ENCODE measurements at places on chromosomes 5 and 9. TPM values are rescaled to one million over a fixed set of nuclear protein-coding genes. Genes with fewer than 3 reads are reported as not detected.

DNA sequence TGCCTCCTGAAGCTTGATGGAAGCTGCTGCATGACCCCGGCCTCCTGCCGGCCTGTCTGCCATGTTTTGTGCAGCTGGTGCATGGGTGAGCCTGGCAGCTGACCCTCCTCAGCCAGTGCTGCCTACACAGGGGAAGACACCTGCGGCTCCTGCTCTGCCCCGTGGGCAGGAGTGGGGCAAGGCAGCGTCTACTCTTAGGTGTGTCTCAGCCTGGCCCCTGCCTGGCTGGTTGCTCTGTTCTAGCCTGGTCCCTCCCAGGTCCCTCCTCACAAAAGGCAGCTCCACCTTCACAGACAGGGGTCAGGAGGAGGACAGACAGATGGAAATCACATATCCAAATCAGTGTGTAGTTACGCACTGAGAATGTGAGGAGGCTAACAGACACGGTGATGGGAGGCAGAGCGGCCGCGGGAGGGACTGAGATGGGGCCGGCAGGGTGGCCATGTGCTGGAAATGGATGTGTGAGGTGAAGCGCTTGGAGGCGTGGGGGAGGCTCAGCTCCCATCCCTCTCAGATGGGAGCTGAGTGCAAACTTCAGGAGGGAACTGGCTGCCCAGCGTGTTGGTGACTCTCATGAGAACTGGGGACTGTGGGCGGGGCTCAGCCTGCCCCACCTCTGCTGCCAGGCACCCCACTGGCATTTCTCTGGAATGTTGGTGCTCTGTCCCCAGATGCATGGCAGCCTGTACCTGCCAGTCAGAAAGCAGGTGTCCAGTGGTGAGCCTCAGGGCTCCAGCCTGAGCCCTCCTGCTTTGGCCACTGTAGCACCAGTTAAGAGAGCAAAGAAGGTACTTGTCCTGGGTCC, 43.4 kb downstream of the PPARGC1B start:
- no peak for DNase-seq

DNA sequence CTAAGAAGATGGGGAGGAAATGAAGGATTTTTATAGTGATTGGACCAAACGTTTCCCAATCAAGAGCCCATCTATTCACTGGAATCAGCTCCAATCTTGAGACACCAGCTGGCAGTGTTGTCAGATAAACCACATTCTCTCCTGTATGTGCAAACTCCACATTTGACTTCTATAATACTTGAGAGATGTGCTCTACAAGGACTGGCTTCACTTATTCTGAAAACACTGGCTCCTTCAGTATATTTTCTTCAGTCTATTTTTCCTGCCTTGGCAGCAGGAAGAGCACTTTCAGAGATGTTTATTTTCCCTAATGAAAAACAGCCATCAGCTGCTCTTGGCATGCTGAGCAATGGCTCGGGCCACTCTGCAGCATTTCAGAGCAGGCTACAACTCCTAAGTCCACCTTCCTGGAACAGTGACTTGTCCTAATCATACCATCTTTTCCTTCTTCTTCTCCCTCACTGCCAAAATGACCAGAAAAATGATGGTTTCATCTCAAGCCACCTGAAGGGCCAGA, 96.9 kb upstream of the FSTL4 start:
- no peak for DNase-seq

- no peak for DNase-seq
Observed at GRCh38 chr9:4144869-4145268, 155.0 kb downstream of the GLIS3 start.

DNA sequence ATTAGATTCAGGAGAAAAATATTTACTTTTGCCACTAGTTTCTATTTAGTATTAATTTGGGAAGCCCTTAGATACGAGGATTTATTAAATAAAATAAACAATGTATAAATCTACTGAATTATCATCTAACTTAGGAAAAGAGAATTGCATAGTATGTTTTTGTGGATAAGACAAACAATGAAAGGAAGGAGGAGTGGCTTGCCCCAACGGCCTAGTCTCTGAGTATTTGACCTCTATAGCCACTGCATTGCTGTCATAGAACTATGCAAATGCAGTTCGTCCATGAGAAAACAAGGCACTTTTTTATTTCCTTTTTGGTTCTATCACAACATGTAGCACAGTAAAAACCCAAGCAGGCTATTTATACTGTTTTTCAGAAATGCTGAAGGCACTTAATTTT, 321.2 kb upstream of the CCNH start:
- no peak for DNase-seq

DNA sequence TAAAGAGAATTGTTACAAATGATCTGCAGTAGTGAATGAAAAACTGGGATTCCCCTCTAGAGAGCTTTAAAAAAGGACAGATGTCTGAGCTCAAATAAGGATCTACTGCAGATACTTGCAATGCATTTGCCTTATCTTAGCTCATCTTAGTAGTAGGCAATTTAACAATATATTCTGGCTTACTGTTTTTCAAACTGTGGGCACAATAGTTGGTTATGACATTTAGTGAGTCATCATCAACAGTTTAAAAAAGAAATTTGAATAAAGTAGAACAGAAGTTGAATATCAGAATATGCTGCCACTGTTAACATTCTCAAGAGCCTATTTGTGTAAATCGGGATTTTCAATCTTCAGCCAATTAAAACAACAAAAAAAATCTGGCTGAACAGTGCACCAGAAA, 6.7 kb upstream of the CAST start:
- no peak for DNase-seq

DNA sequence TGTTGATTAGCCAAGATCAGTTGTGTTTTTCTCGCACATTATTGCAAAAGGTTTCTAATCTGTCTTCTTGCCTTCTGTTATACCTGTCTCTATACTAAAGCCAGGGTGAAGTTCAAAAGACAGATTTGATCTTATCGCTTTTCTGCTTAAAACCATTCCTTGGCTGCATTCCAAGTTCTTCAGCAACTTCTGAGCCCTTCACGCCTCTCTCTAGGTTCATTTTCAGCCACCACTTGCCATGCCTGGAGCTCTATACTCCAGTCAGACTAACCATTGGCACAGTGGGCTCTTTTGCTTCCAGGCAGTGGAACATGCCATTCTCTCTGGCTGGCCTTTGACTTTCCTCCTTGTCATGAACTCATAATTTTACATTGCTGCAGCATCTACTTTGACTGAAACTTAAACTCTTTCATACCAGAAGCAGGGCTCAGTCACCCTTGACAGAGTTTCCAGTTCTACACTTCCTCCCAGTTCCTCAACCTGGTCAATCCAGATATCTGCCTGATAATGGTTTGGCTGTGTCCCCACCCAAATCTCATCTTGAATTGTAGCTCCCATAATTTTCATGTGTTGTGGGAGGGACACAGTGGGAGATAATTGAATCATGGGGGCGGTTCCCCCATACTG, 114.4 kb downstream of the SLC12A2 start:
- DNase-seq: no peak

GRCh38 chr5:176319827-176320554, 41.6 kb downstream of the KIAA1191 start:
- no peak for DNase-seq

DNA sequence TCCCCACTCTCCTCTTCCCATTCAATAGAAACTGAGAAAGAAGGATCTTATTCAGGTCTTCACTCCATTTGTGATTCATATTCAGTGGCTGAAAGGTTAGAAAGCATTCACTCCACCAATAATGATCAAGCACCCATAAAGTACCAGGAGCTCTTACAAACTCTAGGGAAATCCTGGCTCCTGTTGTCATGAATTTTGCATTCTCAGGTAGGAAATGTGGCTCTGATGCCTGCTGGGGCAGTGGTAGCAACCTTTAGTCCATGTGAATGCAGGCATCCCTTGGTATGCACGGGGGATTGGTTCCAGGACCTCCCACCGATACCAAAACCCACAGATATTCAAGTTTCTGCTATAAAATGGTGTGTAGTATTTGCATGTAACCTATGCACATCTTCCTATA, 3.6 kb upstream of the RORB start:
- DNase-seq: no peak

The SHOC1 gene
- total RNA-seq: not detected

DNA sequence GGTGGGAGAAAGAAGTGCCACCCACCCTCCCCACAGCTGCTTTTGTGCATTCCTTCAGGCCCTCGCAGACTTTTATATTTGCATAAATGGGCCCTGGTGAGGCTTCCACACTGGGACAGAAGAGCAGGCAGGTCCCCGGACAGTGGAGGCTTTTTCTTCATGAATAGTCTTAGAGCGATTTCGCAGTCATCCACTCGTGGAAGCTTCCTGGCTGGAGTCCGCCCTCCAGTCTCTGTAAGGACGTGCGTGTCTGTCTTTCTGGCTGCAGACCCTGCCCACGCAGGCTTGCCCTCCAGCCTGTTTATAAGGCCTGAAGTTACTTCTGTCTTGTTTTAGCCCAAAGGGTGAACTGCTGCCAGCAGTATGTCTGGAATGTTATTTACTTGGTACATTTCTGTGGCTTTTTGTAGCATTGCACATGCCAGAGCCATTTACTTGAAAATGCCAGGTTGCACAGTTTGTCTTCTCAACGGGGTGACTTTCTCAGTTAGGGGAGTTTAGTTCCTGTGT, 195.7 kb downstream of the AOPEP start:
- no peak for DNase-seq
